ENCODE measurements at places on chromosomes 1 and 21.

DNA sequence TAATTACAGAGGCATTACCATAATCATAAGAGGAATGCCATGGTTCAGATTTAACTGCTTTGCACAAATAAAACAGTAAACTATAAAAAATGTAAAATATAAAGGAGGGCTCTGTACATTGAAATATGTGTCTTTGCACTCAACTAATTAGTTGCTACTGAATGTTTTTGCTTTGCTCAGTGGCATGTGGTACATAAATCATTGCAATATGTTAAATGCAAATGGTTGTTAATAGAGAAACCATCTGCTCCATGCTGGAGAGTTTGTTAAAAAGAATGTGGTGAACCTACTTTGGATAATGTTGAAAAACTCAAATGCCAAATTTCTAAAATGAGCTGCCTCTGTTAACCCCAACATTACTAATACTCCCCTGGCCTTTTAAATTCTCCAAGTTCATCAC is 201.5 kb downstream of the NTNG1 start:
- no peak for DNase-seq

DNA sequence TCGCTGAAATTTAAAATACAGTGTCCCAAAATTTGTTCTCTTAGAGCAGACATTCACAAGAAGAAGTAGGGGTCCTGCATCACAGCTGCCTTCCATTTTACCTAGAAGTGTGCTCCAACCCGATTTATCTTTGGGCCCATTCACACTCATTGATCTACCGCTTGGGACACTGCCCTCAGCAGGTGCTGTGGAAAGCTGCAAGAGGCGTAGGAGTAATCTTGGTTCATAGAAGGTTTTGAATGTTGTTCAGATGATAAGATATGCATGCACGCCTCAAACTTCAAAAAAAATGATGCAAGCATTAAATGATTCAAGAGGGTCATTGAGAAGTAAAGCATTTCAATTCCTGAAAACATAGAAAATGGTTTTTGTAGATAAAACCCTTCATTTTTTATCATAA is 18.6 kb upstream of the C1orf105 start:
- DNase-seq = no peak

- DNase-seq = no peak
Measured at GRCh38 chr21:34180407-34180806, 107.0 kb downstream of the MRPS6 start.

DNA sequence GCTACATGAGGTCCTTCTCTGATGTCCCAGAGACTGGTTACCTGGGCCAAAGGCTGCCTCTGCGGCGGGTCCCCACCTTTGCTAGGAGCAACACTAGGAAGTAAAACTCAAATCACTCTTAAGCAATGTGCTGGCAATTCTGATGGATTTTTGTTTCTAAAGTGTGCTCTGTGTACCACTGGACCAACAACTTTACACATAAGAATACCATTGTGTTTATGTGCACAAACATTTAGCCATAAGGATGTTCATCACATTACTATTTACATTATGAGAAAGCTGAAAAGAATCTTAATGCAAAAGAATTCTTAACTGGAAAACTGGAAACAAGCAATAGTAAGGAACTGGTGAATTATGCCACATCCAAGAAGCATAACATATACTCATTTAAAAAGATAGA is 38.6 kb downstream of the SSBP3 start:
- DNase-seq = no peak

DNA sequence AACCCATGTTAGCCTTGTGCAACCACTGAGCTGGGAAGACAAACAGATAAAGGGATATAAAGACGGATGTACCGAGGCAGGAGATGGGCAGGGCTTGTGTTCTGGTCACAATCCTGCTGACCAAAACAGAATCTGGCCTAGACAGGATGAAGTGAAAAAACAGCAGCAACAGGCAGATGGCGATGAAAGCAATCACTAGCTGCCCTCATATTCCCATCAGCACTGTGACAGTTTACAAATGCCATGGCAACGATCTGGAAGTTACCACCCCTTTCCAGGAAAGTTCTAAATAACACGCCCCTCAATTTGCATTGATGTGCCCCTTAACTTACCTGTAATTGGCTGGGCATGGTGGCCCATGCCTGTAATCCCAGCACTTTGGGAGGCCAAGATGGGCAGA is 40.6 kb upstream of the CD46 start:
- no peak for DNase-seq

GRCh38 chr1:171852272-171852671 is 11.0 kb downstream of the DNM3 start:
- DNase-seq = no peak

- DNase-seq = peak; percentile 35
Measured at GRCh38 chr1:118247593-118247992, 62.6 kb upstream of the SPAG17 start.

GRCh38 chr1:210617293-210617692 is 288.6 kb downstream of the HHAT start:
- no peak for DNase-seq

GRCh38 chr1:204909109-204909508 is 38.4 kb downstream of the NFASC start:
- DNase-seq = no peak

DNA sequence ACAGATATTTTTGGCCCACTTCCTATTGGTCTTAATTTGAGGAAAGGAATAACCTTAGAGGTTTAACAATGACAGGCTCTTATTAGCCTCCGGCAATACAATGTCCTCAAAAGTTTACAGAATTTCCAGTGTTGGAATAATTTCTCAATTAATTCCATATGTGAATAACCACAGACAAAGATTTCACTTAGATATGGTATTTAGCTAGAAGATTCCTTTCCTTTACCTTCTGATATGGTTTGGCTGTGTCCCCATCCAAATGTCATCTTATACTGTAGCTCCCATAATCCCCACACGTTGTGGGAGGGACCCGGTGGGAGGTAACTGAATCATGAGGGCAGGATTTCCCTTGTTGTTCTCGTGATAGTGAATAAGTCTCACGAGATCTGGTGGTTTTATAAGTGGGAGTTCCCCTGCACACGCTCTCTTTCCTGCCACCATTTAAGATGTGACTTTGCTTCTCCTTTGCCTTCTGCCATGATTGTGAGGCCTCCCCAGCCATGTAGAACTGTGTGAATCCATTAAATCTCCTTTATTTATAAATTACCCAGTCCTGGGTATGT is 54.9 kb upstream of the RGS7 start:
- DNase-seq = no peak

DNA sequence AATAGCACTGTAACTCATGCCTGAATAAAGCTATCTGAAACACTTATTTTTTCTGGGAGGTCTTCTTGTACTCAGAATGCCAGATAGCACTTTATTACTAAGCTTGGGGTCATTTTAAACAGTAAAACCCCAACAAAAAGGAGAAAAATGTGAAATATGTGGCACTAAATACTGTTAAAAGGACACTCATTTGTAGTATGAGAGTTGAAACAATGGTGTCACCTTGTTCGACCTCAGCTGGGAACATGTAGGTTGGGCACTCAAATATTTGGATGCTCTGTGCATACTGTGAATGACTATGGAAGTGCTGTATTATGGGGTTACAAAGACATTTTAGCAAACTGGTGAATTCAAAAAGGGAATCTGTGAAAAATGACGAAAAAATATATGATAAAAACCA is 53.9 kb downstream of the SELENOF start:
- no peak for DNase-seq

GRCh38 chr1:32775640-32776337 is 41.4 kb downstream of the YARS1 start:
- no peak for DNase-seq

GRCh38 chr1:169779970-169780369 is 14.7 kb downstream of the METTL18 start:
- DNase-seq = no peak

GRCh38 chr1:55632906-55633305 is 417.7 kb upstream of the USP24 start:
- no peak for DNase-seq

DNA sequence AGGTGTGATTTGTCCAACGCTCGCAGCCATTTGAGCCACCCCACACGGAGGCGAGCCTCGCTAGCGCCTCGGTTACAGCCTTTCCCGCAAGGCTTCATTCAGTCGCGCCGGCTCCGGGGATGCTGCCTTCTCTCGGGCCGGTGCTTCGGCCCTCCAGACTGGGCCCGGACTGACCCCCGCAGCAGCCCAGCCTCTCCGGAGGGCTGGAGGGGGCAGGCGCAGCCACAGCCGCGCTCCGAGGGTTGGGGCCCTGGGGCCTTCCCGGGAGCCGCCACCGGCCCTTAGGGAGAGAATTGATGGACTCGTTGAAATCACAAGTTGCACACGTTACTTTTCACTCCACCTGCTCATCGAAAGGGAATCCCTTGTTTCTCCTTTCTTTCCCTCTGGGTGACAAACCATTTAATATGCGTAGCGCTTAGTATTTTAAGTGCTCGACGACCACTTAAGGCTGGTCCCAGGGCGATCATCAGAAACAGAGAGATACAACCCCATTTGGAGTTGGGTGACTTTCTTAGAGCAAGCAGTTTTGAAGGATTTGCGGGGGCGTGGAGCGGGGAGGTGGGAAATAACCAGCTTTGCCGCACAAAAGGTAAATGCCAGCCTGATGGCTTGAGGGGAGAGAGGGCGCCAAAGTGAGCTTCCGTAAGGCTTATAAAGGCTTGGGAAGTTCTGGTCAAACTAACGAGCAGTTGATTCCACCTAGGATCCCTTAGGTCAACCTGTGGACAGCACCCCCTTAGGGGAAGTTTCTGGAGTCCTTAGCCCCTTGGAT is 24.6 kb upstream of the ENAH start:
- no peak for DNase-seq

DNA sequence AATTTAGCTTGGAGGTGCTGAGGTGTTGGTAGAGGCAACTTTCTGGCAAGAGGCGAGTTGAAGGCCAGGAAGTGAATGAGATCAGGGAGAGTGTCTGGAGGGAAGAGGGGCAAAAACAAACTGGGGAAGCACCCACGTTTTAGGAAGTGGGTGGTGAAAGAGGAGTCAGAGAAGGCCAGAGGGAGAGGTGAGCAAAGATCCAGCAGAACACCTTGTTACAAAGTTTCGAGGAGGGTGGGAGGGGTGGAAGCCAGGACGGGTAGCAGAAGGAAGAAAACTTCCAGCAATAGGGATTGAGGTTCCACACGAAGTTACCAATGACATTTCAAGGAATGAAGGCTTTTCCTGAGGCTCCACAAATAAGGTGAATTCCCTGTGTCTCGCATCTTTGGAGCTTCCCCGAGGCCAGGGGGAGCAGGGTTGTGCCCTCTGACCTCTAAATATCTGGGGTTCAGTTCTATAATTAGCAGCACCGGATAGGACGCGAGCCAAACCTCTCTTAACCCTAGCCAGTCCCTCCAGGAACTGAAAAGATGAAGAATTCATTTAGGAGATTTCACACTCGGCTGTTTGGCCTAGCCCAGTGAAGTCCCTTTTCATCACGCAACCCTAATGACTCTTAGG is 578 bp upstream of the SESN2 start:
- DNase-seq = no peak

- DNase-seq = no peak
Measured at GRCh38 chr1:10738061-10739058, 58.1 kb downstream of the CASZ1 start.

- peak; percentile 89 for DNase-seq
Measured at GRCh38 chr1:9110669-9111356, 18.1 kb downstream of the GPR157 start.

DNA sequence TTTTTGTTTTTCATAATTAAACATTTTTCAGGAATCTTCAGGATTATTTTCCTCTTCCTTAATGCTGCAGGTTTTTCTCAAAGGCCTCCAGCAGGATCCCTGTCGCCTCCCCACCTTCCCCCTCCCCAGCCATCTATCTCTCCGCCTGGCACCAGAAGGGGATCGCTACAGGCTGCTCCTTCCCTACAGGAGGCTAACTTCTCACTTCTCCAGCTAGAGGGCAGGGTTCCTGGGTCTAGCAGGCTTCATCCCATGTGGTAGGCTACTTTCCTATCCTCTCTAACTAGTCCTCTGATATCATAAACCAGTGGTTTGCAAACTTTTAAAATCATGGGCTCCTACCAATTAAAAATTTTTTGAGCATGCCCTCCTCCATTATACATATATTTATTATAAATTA is 104.1 kb downstream of the KCNN3 start:
- DNase-seq = peak; percentile 76

- DNase-seq = no peak
Measured at GRCh38 chr1:174447866-174448530, at the start of gene GPR52. TSS of gene GPR52 (plus strand) at chr1:174447964. CDS start at chr1:174448112, 148 bp downstream.

DNA sequence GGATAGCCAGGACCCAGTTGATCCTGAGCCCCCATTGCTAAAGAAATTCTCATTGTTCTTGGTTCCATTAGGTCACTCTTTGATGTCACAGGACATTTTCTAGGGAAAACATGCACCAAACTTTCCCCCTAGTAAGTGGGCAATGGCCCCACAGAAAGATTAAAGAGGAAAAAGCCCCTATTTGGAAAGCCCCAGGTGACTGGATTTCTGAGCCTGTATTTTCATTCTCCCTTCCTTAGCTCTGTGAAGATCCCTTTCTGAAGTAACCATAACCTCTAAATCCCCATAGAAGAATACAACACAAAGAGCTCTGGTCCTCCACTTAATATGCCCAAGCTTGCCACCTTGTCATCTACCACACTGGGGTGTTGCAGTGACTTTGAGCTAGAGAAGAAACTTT is 232.3 kb upstream of the FGGY start:
- DNase-seq = no peak

- DNase-seq = no peak
Measured at GRCh38 chr1:160520582-160520981, 2.5 kb downstream of the SLAMF6 start.

DNA sequence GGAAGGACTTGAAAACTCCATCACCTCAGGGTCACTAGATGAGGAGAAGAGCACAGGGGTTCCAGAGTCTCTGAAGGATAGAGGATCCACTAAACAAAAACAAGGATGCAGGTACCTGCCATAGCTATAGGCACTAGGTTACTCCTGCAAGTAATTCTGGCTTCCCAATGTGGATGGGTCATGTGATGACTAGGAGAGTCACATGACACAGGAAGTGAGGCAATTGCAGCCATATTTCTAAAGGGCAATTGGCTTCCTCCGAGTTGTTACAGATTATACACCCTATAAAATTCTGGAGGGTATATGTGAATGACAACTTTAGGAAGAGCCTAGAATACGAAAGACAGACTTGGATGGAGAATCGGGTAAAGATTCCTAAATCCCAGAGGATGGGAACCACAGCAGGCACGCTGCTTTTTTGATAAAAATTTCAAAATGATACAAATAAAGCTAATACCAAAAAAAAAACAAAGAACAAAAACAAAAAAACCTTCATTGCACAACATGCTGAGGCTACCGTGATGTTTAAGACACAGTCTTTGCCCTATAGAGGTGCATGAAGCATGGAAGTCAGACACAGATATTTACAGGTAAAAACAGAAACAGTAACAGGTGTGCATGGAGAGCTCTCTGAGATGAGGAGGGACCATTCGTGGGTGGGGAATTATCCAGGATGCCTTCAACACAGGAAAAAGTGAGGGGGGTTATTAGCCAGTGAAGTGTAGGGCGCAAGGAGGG is 10.5 kb downstream of the MTX1 start:
- DNase-seq = no peak

- DNase-seq = no peak
Measured at GRCh38 chr1:43229826-43230780, 39.7 kb upstream of the TMEM125 start.

- no peak for DNase-seq
Measured at GRCh38 chr1:203366476-203366875, 15.6 kb upstream of the FMOD start.

All from D341Med (cell line).